ENCODE measurements at places on chromosomes 2 and 18.

GRCh38 chr18:75105551-75106254 lies 103.2 kb downstream of the PTGR3 start:
- DNase-seq = no peak

DNA sequence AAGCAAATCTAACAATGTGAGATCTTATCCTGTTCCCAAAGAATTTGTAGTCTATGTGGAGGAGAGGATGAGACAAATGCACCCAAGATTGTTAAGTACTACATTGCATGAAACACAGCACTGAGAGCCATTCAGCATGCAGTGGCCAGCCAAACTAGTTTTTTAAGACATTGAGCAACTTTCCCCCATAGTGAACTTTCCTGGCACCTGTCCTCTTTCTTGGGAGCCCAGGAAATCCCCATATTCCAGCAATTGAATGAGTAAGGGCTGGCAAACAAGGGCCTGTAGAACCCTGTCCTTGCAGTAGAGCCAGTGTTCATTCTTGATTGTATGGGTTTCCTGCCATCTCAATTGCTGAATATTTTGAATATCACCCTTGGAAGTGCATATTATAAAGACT lies 58.8 kb upstream of the FIGN start:
- no peak for DNase-seq

DNA sequence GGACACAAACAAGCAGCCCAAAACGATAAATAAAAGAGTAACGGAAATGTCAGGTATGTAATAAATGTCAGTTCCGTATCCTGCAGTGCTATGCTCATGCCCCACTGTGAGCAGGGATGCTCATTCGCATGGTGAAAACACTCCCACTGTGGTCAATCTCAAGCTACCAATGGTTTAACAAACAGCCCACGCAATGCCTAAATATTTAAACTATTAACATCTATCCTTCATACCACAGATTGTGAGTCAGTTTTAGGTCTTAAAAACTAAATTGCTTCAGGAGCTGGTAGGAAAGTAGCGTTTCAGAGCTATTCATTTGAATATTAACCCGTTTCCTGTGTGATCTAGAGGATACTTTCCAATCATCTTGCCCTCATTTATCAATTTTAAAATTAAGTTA lies 207.4 kb downstream of the TCF4 start:
- DNase-seq = no peak

- DNase-seq = no peak
Measured at GRCh38 chr2:235160281-235160810, 208.5 kb downstream of the SH3BP4 start.

DNA sequence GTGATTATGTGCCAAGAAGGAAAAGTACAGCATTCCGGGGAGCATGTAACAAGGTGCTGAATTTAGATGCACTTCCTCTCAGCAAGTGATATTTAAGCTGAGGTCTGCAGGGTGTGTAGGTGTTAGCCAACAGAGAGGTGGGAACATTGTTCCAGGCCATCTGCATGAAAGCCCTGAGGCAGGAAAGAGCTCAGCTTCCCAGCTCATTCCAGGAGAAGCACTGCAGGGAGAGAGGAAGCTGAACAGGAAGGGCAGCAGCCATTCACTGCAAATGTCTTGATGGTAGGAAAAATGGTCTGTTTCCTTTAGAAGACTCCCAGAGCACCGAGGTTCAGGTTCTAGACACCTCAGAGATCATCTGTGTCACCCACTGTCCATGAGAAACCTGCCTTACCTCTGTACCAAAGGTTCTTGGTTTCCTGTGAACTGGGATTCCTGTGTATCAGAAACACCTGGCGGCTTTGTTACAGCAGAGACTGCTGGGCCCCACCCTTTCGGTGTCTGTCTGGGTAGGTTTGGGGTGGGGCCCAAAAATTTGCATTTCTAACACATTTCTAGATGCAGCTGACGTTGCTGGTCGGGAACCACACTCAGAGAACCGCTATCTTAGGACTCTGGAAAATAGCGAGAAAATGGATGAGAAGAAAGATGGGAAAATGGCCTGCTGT lies 84.0 kb downstream of the RTN4 start:
- DNase-seq = no peak

GRCh38 chr18:934518-935133 lies 30.0 kb downstream of the ADCYAP1 start:
- DNase-seq = no peak

DNA sequence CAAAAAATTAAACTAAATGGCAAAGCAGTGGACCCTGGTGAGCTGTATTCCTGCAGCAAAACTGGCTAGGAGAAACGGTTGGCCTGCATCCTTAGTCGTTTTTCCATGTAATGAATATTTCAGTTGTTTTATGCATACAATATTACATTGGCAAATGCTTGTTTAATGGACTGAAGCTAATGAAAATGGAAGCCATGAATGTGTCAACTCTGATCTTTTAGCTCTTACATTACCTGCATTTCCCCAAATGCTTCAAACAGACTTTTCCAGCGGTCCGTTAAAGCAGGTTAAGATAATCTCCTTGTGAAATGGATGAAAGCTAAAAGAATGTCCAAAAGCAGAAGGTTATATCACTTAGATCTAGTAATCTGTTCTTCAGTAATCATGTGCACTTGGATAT lies 686.3 kb upstream of the SETBP1 start:
- no peak for DNase-seq

- DNase-seq = no peak
Measured at GRCh38 chr2:235756491-235756890, 262.6 kb downstream of the AGAP1 start.

DNA sequence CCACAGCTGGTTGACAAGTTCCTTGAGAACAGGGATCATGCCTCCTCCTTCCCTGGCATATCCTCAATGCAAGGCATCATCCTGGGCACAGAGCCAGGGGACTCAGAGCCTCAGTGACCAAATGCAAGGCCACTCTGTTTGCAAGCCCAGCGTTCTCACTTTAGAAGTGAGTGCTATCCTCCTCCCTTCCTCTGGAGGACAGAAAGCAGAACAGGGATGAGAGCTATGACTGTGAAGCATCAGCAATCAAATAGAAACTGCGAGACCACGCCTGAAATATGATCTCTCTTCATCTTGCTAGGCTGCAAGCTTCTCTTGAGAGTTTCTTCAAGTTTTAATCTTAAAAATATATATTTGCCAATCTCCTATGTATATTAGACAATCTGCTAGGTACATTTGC lies 119.8 kb downstream of the LRATD1 start:
- DNase-seq = no peak

- no peak for DNase-seq
Measured at GRCh38 chr2:175015340-175015739, 10.2 kb upstream of the CHN1 start.

- DNase-seq = no peak
Measured at GRCh38 chr2:142873831-142874287, 3.6 kb upstream of the KYNU start.

GRCh38 chr18:21316296-21316695 lies 74.3 kb downstream of the GREB1L start:
- no peak for DNase-seq

DNA sequence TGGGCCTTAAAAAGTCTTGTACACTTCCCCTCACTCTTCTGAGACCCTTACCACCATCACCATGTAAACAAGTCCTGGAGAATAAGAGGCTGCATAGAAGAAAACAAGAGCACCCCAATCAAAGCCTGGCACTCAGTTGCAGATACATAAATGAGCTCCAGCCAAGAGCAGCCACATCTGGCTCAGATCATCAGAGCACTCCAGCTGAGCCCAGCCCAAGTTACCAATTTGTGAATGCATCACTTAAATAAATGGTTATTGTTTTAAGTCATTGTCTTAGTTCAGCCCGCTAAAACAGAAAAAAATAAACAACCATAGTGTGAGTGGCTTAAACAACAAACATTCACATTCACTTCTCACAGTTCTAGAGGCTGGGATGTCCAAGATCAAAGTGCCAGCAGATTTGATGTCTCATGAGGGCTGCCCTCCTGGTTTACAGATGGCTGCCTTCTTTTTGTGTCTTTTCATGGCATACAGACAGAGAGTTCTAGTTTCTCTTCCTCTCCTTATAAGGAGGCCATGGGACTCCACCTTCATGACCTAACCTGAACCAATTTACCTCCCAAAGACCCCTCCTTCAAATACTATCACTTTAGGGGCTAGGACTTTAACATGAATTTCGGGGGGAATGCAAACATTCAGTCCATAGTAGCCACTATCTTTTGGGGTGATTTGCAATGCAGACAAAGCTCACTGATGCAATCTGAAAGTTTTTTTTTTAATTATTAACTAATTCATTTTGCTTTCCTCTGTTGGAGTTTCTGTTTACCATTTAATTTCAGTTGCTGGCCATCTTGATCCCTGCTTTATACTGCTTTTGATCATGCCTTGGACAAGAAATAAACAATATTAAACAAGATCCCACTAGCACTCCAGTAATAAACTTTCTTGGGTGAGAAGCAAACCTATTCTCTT lies 187.5 kb upstream of the ACVR2A start:
- no peak for DNase-seq

- DNase-seq = no peak
Measured at GRCh38 chr2:159788253-159788652, 9.8 kb downstream of the CD302 start.

DNA sequence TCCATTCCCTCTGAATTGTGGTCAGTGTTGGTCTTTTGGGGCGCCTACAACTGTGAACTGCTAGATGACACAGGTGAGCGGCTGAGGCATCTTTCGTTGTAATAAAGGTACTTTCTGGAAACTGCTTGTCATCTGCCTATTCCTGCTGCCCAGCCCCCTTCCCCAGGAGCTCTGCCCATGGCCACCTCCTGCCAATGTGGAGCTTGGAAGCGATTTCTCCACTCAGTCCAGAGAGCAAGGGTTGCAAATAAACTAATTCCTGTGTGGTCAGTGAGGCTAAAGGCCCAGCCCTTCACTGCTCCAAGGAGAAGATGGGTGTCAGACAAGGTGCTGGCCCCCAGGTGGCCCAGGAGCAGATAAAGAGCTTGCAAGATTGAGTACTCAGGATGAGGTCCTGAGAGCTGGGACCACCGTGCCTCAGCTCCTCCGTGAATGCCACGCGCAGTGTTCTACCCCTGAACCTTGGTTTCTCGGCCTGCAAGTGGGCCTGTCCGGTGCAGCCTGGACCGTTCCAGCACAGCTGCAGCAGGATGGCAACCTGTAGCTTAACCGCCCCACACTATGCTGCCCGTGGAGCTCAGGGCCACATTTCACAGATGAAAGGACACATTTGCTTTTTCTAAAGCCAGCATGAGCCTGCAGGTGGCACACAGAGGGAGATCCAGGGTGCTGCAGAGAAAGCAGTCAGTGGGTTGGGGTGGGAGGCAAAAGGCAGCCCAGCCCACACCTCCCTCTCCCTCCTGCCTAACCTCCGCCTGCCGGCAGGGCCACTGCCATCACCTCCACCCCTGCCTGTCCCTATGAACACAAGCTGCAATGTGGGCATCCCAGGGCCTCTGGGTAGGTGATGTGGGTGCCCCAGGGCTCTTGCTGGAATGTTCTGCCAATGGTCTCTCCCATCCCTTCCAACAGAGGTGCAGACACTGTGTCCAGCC lies 78.7 kb upstream of the OTOF start:
- no peak for DNase-seq

- no peak for DNase-seq
Measured at GRCh38 chr2:108589781-108590180, 55.5 kb downstream of the LIMS1 start.

DNA sequence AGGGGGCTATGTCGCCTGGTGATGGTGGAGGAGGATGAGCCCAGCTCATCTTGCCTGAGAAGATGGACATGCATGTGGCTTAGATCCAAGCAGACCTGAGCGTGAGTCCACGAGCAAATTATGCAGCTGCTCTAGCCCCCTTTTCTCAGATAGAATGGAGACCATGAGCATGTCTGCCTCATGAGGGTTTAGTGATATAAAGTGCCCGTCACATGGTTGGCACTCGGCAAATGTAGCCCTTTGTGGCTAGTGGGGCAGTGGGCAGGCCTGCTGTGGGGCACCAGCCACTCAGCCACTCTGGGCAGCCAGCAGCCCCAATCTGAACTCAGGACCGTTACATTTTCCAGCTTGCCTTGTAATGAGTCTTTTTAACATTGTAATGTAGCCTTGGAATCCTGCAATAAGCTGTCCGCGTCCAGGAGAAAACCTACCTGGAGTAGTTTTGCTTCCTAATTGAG lies 92.1 kb upstream of the HS6ST1 start:
- no peak for DNase-seq

- DNase-seq = peak; percentile 26
Measured at GRCh38 chr2:98805412-98806171, 74.7 kb upstream of the MGAT4A start.

GRCh38 chr18:1784113-1784512 lies 787.2 kb downstream of the METTL4 start:
- no peak for DNase-seq

DNA sequence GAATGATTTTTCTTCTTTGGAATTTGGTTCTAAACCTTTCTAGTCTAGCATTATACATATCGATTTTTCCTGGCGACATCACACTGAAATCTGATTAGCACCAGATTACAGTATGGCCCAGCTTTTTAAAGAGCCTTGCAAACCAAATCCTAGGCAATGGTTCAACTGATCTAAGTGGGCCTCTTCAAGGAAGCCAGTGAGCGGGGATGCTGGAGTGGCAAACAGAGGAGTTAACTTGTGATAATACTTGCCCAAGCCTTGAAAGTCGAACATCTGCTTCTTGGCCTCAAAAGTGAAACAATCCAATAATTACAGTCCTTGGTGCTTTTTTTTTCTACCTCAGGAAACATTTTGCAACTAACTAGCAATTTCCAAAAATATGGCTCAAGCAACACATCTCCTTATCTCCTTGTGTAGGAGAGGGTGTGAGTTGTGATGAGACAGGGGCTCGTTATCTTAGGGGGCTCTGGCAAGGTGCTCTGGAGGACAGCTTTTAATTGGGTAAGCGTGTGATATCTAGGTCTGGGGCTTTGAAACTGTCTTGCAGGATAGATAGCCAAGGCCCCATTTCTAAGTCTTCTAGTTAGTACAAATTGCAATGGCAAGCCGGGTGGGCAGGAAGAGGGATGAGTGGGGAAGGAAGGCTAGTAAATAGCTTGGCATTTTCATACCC lies 240.2 kb upstream of the CCDC68 start:
- no peak for DNase-seq

All from nephron progenitor cell (in vitro differentiated cells).